ENCODE measurements at places on chromosomes 2 and 18. TPM values are rescaled to one million over a fixed set of nuclear protein-coding genes. Genes with fewer than 3 reads are reported as not detected.

DNA sequence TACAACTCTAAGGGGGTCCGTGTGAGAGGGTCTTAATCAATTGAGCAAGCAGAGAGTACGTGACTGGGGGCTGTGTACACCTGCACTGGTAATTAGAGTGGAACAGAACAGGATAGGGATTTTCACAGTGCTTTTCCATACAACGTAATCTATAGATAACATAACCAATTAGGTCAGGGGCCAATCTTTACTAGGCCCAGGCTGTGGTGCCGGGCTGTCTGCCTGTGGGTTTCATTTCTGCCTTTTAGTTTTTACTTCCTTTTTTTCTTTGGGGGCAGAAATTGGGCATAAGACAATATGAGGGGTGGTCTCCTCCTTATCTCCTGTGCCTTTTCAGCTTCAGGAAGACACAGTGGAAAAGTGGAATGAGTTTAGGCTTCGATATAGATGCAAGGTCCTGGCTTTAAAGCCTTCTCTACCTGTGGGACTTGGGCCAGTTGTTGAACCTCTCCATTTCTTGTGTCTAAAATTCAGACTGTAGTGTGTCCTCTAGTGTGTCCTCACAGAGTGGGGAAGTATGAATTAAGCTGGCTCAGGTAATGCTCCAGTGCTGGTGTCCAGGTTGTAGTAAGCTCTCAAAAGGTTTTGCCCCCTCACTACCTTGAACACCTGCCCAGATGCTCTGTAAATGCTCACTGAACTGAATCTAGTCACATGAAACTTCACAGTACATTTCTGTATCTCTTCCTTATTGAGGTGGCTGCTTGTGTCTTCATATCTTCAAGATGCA lies 422.8 kb downstream of the SETBP1 start:
- H3K4me1 ChIP-seq: no peaks in the 10 kb centered on the region
- H3K4me3 ChIP-seq: no peak overlapping the region
- no peak for DNase-seq
- H3K27me3 ChIP-seq: no peaks in the 10 kb centered on the region

- no peak overlapping the region for H3K27ac ChIP-seq
- no peaks in the 10 kb centered on the region for H3K36me3 ChIP-seq
- DNase-seq: no peak
- H3K4me1 ChIP-seq: no peaks in the 10 kb centered on the region
- H3K4me3 ChIP-seq: no peak overlapping the region
- H3K27me3 ChIP-seq: no peaks in the 10 kb centered on the region
Observed at GRCh38 chr2:228594012-228594411, 412.5 kb upstream of the SPHKAP start.

DNA sequence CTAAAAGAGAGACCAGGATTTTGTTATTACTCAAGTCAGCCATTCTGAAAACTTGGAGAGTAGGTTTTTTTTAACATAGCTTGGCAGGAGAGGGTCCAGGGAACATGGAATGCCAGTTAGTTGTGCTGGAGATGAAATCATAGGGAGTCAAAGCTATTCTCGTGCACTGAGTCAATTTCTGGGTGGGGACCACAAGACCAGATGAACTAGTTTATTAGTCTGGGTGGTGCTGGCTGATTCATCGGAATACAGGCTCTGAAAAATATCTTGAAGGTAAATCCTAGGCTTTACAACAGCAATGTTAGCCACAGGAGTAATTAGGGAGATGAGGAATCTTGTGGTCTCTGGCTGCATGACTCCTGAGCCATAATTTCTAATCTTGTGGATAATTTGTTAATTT lies 921.4 kb downstream of the TRIB2 start:
- H3K4me1 ChIP-seq: no peaks in the 10 kb centered on the region
- H3K4me3 ChIP-seq: no peak overlapping the region
- no peak for DNase-seq
- H3K36me3 ChIP-seq: no peaks in the 10 kb centered on the region
- H3K27me3 ChIP-seq: no peaks in the 10 kb centered on the region
- no peak overlapping the region for H3K27ac ChIP-seq

SIX2 gene
- total RNA-seq: 0.12 TPM

ZDBF2 gene
- total RNA-seq: 15.2 TPM

GRCh38 chr2:144824306-144825080 lies 304.6 kb upstream of the ZEB2 start:
- DNase-seq: no peak
- no peak overlapping the region for H3K27ac ChIP-seq
- no peaks in the 10 kb centered on the region for H3K27me3 ChIP-seq
- no peaks in the 10 kb centered on the region for H3K36me3 ChIP-seq

DNA sequence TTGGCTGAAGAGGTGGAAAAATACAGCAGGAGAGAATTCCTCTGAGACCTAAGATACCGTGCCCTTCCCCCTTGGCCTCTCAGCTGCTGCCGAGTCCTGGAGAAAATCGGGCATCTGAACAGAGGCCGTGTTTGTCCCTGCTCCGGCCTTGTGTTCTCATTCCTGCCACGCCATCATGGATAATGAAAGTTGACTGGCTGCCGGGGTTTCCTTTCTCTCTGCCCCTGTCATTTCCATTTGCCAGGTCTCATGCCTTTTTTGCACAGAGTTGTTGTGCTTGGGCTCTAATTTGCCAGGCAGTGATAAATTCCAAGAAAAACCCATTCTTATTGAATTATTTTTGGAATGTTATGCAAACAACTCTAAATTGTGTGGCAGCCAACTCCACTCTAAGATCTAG lies 496.9 kb upstream of the TNP1 start:
- no peaks in the 10 kb centered on the region for H3K4me1 ChIP-seq
- H3K27ac ChIP-seq: no peak overlapping the region
- no peak overlapping the region for H3K4me3 ChIP-seq
- no peak for DNase-seq
- no peaks in the 10 kb centered on the region for H3K27me3 ChIP-seq

GRCh38 chr2:172878260-172878659 lies 142.6 kb downstream of the RAPGEF4 start:
- H3K27ac ChIP-seq: no peak overlapping the region
- peaks cover 7% of the 10 kb centered on the region for H3K4me1 ChIP-seq
- peaks cover 1% of the 10 kb centered on the region for H3K36me3 ChIP-seq
- H3K4me3 ChIP-seq: no peak overlapping the region

CCBE1 gene
- total RNA-seq: 1.2 TPM

DNA sequence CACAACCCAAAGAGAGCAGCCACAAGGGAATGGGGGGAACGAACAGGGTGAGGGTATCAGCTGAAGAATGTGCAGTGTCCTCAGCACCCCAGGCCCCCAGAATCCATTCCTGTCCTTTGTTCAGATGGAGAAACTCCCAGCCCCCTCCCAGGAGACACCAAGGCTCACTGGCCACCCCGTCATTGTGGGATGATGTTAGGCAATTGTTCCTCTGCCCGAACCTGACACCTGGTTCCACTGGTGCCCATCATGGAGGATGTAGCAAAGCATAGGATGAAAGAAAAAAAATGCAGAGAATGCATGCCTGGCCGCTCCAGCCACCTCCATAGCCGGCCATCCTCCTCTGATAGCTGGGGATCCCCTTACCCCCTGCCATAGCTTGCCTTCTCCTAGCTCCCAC lies 197.3 kb upstream of the TWIST2 start:
- no peak overlapping the region for H3K27ac ChIP-seq
- DNase-seq: no peak
- H3K4me1 ChIP-seq: no peaks in the 10 kb centered on the region
- no peaks in the 10 kb centered on the region for H3K36me3 ChIP-seq
- H3K27me3 ChIP-seq: no peaks in the 10 kb centered on the region
- no peak overlapping the region for H3K4me3 ChIP-seq

- H3K4me1 ChIP-seq: peaks cover 8% of the 10 kb centered on the region
- no peak overlapping the region for H3K27ac ChIP-seq
- H3K4me3 ChIP-seq: no peak overlapping the region
- no peaks in the 10 kb centered on the region for H3K36me3 ChIP-seq
- no peaks in the 10 kb centered on the region for H3K27me3 ChIP-seq
- no peak for DNase-seq
Observed at GRCh38 chr2:126643431-126643830, 12.5 kb upstream of the GYPC start.

Measured in activated T-cell treated with anti-CD3 and anti-CD28 coated beads, Interleukin-2, amount 50 U/mL, for 72 hours (primary cell).